ENCODE measurements at places on chromosomes 3 and 15.
A peak's percentile ranks its signal among the peaks of the same experiment; 100 is the strongest.

DNA sequence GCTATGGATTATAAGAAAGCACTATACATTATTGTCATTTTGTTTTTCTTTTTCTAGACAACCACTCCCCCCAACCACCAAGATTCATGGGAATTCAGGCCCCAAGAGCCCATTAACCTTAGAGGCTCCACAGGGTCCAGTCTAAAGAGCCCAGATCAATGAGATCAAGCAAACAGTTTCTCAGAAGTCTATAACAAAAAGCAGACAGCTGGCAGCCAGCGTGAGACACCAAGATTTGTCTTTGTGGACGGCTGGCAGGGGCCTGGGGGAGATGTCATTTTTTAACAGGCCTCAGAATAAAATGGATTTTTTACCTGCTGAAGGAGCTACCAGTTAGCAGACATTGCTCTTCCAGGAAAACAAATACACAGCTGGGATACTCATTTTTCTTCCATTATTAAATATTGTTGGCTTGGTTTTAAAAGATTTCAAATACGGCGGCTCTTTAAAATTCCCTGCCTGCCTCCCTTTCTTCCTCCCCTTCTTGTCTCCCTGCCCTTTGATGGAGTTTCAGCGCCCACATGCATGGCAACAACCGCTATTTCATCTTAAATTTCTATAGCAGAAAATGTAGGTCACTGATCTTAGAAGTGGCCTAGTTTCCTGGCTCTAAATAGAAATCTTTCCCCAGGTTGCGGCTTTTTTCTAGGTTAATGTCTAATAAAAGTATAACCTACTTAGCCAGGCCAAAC lies 130.6 kb downstream of the FAM174B start:
- no peak for DNase-seq

- DNase-seq = no peak
These were observed 104.2 kb upstream of the SLC7A14 start for GRCh38 chr3:170689893-170690660.

- DNase-seq = no peak
These were observed 24.3 kb upstream of the PTX3 start for GRCh38 chr3:157412323-157412855.

DNA sequence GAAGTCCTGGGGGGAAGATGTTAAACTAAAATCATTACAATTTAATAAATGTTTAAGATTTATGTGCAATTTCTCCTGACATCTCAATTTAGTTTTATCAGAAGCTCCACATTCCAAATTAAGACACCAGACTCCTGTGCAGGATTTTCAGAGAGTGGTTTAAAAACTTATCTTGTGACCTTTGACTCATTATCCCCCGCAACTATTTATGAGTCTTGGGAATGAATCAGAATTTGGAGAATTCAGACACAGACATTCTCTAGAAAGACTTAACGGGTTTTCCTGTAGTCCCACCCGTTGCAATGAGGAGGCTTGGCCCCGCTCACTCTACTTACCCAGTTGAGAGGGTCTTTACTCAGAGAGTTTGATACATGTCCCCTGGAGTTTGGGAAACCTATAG lies 7.1 kb downstream of the OR5K2 start:
- no peak for DNase-seq

DNA sequence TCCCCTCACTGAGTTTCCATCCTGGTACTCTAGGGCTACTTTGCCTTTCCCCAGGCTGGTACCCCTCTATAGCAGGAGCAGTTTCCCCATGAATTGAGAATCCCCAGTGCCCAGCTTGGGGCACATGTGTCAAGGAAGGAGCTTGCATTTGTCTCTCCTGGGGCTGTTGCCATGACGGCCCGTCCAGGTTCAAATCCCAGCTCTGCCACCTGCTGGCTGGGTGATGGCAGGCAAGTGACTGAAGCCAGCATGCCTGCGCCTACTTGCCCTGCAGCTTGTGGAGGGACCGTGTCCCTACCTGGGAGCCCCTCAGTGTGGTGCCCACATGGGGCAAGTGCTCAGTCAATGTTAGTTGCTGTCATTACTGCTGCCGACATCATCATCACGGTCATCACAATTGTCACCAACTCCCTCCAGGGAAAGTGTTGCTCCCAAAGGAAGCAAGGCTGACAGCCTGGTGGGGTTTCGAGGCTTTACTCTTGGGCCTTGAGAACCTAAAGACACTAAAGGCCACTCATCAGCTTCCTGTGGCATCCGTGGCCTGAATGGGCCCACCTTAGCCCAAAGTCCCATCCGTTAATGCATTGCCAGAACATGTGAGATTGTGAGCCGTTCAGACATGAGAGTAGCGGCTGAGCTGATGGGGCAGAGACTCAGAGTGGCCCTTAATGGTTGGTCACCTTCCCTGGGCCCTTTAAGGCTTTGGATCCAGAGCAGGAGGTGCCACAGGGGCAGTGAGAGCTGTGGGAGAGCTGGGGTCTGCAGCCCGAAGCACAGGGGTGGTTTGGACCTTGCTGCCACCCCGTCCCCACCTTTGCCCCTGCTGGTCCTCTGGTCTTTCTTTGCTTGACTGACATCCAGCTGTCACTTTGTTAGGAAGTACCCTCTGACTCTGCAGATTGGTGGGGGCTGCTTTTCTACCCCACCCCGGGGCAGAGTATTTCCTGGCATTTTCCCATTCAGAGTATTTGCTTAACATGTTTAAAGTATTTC lies 144.4 kb downstream of the DNAJB8 start:
- DNase-seq = no peak

DNA sequence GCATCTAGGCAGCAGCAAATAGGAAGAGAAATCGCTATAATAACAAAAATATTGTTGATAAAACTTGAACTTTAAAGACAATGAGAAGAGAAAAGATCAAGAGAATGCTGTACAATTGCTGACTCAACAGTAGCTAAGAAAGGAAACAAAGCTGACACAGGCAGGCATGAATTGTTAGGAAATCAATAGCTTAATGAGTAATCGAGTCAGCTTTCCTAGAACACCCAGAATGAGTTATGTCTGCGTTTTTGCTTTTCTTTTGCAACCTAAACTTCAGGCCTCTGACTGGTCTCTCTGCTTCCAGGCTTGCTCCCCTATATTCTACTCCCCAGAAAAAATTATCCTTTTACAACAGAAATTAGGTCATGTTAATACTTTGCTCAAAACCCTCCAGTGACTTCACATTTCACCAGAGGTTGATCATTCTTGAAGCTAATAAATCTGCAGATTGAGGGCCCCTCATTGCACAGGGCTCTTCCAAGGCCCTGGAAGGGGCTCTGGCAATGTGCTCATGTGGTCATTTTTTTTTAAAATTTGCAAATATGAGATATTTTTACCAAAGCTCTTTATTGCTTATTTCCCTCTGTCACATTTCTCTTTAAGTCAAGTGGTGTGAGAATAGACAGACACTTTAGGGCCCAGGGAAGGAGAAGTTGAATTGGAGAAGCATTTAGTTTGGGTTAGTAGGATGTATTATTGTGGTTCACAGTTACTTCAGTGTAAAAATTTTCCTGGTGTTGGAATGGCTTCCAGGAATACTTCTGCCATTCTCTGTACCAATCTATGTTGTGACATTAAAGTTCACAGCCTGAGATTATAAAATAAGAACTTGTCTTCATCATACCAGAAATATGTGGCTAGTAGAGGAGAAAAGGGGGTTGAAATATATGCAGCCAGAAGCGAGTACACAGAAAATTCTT lies 116.3 kb downstream of the TMCO5A start:
- DNase-seq = no peak

DNA sequence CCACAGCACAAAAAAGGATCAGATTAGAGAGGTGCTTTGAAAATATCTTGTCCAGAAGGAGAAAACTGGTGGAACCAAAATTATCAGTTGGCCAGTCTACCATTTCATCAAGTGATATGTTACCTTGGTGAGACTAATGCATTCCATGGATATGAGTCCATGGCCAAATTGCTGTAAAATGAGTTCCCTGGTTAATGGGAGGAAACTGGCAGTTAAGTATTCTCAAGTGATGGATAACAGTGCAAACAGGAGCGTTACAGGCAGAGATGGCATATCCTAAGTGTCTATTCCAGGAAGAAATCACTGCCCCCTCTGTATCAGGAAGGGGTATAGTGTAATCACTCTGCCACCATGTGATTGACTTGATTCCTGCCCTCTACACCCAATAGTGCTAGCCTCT lies 34.0 kb downstream of the MYRIP start:
- no peak for DNase-seq

DNA sequence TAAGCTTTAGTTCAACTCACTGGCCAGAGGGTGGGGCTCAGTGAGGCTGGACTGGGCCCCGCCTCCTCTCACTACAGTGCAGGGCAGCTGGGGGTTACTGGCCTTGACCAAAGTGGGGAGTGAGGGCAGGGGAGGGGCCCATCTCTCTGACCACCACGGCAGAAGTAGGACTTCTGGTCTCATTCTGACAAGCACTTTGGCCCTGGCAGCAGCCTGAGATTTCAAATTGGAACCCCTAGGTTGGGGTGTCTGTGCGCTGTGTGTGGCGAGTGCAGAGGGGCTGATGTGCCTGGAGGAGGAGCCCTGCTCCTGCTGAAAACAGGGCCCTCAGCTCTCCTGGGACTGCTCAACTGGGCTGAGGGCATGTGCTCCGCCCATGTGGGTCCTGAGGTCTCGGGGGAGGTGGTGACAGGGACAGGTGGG lies 60.3 kb upstream of the RPL32 start:
- DNase-seq = no peak

- no peak for DNase-seq
These were observed 323.0 kb upstream of the SEMA6D start for GRCh38 chr15:47394286-47394809.

DNA sequence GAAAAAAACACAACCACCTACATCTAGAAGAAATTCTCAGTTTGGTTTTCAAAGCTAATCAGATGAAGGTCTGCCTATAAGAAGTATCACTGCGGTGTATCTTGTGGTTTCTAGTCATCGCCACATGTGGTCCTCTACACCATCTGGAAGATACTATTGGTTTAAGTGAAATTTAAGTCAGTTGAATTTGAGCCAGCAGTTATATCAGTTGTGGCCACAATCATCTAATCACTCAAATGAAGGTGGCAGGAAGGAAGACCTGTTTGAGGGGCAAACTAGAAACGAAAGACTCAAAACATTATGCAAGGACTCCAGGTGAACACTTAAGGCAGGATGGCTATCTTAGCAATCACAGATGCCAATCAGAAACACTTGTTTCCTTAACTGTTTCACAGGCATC lies 48.7 kb downstream of the ETV5 start:
- DNase-seq = no peak

GRCh38 chr3:185409957-185410356 lies 47.0 kb downstream of the MAP3K13 start:
- no peak for DNase-seq

DNA sequence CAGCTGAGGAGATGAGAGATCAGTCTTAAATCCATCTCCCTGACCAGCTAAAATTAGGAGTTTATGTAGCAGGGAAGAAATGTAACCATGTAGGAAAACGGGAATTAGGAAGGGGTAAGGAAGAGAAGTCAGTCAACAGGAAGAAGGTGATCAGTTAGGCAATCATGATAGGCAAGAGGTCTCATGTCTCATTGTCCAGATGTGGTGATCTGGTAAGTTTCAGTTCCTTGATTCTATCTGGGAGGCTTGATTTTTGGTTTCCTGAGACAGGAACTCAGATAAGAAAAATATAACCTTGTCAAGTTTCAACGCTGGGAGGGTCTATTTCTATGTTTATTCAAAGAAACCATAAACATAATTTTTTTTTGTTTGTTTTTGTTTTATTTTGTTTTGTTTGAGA lies 40.3 kb upstream of the TBC1D5 start:
- DNase-seq = no peak

GRCh38 chr15:82552861-82553260 lies 12.6 kb upstream of the RPS17 start:
- DNase-seq = no peak

- no peak for DNase-seq
These were observed 6.1 kb upstream of the CLSTN2 start for GRCh38 chr3:139928708-139929505.

DNA sequence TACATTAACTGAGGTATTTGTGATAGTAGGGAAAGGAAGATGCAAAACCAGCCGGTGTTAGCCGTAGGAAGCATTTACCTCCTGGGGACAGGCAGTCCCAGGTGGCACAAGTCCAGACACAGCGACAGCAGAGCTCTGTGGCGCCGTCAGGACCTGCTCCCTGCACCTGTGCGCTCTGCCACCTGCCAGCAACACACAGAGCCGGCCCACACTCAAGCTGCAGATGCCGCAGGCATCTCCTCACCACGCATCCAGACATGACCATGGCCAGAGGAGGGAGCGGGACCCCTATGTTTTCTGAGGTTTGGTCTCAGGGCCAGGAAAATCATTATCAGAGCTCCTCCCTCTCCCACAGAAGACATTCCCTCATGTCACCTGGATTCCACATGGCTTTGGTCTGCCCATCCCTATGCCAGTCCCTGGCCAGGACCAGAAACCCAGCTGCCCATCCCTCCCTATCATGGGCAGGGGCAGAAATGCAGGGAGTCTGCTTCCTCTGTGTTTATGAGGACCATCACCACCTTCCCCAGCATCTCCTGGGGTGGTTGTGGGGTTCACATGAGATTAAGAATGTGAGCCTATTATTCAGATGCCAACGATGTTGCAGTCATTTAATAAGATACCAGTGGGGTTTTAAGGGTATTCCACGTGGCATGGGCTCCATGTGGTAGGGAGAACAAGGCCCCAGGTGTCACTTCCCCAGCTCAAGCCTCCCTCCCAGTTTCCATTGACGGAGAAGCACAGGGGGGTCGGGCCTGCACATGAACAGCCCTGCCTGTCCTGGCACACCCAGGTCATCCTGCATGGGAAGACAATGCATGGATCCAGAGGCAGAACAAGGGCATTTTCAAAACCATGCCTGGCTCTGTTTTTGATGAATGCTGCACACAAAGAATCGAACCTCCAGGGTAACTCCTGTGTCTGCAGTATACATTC lies 251.1 kb downstream of the OCA2 start:
- no peak for DNase-seq

DNA sequence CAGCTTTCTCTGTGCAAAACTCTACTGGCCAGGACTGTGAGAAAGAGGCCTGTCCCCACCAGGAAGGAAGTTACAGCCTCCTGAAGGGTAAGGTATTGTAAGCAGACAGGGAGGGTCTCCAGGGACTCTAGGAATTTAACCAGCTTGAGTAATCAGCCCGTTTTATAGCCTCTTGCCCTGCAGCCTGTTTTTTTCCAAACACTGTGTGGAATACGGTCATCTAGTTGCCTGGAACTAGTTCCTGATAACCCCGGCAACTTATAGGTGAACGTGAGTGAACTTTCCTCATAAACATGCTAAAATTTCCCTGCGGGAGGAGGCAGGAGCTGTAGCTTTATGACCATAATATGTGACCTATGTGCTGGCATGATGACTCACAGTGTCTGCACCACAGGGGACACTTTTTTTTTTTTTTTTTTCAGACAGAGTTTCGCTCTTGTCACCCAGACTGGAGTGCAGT lies 60.1 kb upstream of the DAZL start:
- peak; percentile 12 for DNase-seq

DNA sequence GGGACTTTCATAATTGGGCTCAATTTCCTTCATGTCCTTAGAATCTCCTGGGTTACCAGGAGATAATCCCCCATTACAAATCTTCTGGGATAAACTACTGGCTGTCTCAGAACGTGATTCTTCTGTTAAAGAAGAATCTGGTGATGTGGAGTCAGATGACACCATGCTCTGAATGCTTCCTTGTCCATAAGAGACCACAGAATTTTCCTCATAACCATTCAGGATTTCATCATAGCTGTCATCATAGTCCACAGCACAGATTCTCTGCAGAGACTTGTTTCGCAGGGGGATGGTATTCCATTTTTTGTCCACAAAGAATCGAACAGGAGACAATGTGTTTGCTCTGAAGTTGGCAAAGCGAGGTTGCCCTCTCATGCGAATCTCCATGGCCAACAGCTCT lies 109.8 kb upstream of the TSPAN3 start:
- DNase-seq = no peak

All from AG04449 (cell line).